Progenitor cell of endocrine pancreas (in vitro differentiated cells): ENCODE measurements at places on chromosomes 3 and 15. TPM values are rescaled to one million over a fixed set of nuclear protein-coding genes. Genes with fewer than 3 reads are reported as not detected.

- peak overlapping the region; percentile 39 for H3K27ac ChIP-seq
- H3K27me3 ChIP-seq, result peaks cover 44% of the 10 kb centered on the region
- peaks cover 2% of the 10 kb centered on the region for H3K36me3 ChIP-seq
- H3K4me1 ChIP-seq, result peaks cover 9% of the 10 kb centered on the region
- peak overlapping the region; percentile 80 for H3K4me3 ChIP-seq
Measured at GRCh38 chr3:113212150-113212843, 940 bp downstream of the BOC start.

DNA sequence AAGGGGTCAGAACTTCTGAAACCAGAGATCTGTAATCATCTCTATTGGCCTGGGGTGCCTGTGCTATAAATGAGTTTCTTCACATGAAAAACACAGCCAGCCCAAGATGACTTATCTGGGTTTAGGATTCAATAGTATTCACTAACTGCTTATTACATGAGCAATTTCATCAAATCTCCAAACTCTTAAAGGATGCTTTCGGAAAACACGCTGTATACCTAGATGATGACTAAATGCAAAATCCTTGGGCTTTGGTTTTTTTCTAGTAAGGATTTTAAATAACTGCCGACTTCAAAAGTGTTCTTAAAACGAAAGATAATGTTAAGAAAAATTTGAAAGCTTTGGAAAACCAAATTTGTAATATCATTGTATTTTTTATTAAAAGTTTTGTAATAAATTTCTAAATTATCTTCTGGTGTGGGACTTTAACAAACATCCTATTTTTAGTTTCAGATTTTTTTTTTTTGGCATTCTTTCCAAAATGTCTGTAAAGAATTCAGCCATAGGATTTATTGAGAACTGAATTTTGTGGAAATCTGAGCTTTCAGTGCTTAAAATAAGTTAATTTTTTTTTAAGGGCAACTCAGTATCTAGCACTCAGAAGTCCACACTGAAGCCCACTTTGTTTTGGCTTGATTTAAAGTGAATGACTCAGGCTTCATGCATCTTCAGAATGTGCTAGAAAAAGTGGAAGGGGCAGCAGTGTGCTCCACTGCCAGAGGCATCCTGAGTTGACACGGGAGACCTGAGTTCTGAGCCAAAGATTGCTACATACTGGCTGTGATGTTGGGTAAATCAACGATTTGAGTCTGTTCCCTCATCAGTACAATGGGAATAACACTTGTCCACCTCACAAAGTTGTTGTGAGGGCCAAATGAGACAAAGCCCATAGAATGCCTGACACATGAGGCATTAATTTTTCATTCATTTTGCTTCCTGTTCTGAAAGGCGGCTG, 18.7 kb downstream of the TMEM43 start:
- peaks cover 4% of the 10 kb centered on the region for H3K4me1 ChIP-seq
- H3K4me3 ChIP-seq, result no peak overlapping the region
- H3K36me3 ChIP-seq, result peaks cover 11% of the 10 kb centered on the region
- H3K27ac ChIP-seq, result no peak overlapping the region
- no peak for DNase-seq

Gene HIGD2B
- not detected in 2 replicates for total RNA-seq

Gene CD80
- 0.20 and 0.24 TPM in 2 replicates for total RNA-seq

DNA sequence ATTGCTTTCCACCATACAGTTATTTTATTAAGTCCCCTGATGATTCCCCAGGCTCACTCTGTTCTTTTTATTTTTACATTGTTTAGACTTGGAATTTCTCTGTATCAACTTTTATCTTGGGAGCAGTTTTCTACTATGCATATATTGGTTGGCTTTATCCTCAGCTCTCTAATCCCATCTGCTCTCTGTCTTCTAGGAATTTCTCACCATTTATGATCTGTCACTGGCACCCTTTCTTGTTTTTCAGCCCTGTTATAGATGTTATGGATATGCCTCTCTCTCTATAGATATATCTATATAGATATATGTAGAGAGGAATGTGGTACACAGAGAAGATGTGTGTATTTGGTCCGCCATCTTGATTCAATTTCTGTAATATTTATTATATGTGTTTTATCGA, 90.5 kb downstream of the SH3GL3 start:
- DNase-seq, result no peak
- no peaks in the 10 kb centered on the region for H3K27me3 ChIP-seq
- no peak overlapping the region for H3K27ac ChIP-seq
- H3K4me1 ChIP-seq, result no peaks in the 10 kb centered on the region

GRCh38 chr3:184380627-184381260, 890 bp downstream of the CHRD start:
- DNase-seq, result no peak
- H3K27me3 ChIP-seq, result peaks cover 40% of the 10 kb centered on the region
- H3K36me3 ChIP-seq, result no peaks in the 10 kb centered on the region
- H3K27ac ChIP-seq, result no peak overlapping the region

Gene SACM1L
- total RNA-seq, result 56.7 and 61.3 TPM in 2 replicates

DNA sequence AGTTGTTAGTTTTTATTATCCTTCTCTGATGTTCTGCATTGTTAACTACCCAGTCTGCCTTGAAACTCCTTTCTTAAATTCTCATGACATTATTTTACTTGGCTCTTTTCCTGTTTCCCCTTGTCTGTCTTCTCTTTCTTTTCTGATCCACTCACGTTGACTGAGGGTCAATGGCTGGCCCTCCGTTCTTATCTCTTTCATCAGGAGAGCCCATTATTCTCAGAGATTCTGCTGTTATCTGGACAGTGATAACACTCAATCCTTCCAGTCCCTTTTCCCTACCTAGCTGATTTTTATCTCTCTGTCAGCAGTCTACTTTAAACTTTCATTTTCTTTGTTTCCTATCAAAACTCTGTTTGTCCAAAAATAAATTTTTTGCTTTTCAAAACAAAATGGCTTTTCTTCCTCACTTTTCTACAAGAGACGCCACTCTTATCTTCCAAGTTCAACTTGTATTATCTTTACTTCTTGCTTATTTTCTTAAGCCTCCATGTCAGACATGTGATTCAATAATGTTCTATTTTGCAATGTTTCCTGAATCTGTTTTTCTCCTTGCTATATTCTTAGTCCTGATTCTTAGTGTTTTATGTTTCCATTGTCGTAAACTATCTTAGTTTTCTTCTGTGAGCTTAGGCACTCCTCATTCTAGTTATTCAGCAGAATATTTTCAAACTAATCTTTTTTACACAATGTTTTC, 120.2 kb downstream of the NEDD4 start:
- no peaks in the 10 kb centered on the region for H3K27me3 ChIP-seq
- DNase-seq, result no peak
- H3K27ac ChIP-seq, result no peak overlapping the region
- H3K4me3 ChIP-seq, result no peak overlapping the region
- H3K4me1 ChIP-seq, result peaks cover 10% of the 10 kb centered on the region

GRCh38 chr3:8482960-8483665, 18.5 kb upstream of the LMCD1 start:
- no peak for DNase-seq
- H3K4me3 ChIP-seq, result no peak overlapping the region
- no peak overlapping the region for H3K27ac ChIP-seq
- peaks cover 10% of the 10 kb centered on the region for H3K36me3 ChIP-seq
- H3K27me3 ChIP-seq, result no peaks in the 10 kb centered on the region
- H3K4me1 ChIP-seq, result peaks cover 23% of the 10 kb centered on the region

- H3K4me1 ChIP-seq, result peaks cover 3% of the 10 kb centered on the region
- H3K4me3 ChIP-seq, result no peak overlapping the region
- peaks cover 18% of the 10 kb centered on the region for H3K36me3 ChIP-seq
- no peaks in the 10 kb centered on the region for H3K27me3 ChIP-seq
- DNase-seq, result no peak
- H3K27ac ChIP-seq, result no peak overlapping the region
Measured at GRCh38 chr3:188229726-188230125, 75.8 kb downstream of the LPP start.

DNA sequence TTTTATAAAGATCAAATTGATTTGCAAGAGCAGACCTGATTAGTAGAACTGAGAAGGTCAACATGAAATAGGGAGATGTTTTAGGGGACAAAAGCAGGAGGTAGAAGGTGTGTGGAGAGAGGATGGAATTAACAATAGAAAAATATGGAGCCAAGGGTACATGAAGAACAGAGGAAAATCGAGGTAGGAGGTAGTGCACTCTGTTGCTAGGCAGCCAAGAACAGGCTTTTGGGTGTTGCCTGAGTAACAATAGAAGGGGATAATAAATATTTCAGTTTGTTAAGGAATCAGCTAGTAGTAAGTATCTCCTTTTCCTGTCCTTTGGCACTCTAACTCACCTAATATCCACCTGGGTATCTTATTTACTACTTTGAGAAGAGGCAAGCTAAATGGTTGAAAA, 9.2 kb downstream of the SPESP1 start:
- no peaks in the 10 kb centered on the region for H3K27me3 ChIP-seq
- peaks cover 2% of the 10 kb centered on the region for H3K4me1 ChIP-seq
- H3K36me3 ChIP-seq, result no peaks in the 10 kb centered on the region
- no peak for DNase-seq

GRCh38 chr15:72890043-72890442, 106.5 kb upstream of the ADPGK start:
- no peaks in the 10 kb centered on the region for H3K4me1 ChIP-seq
- no peak overlapping the region for H3K4me3 ChIP-seq
- H3K27me3 ChIP-seq, result peaks cover 5% of the 10 kb centered on the region
- no peak overlapping the region for H3K27ac ChIP-seq
- no peaks in the 10 kb centered on the region for H3K36me3 ChIP-seq

GRCh38 chr15:79680720-79681119, 216.1 kb downstream of the MTHFS start:
- no peaks in the 10 kb centered on the region for H3K36me3 ChIP-seq
- no peaks in the 10 kb centered on the region for H3K4me1 ChIP-seq
- no peak for DNase-seq
- no peak overlapping the region for H3K27ac ChIP-seq

Gene GPR87
- 0.18 TPM in 1 of 2 replicates, not detected in the other for total RNA-seq

Gene SPINK8
- not detected in 2 replicates for total RNA-seq

DNA sequence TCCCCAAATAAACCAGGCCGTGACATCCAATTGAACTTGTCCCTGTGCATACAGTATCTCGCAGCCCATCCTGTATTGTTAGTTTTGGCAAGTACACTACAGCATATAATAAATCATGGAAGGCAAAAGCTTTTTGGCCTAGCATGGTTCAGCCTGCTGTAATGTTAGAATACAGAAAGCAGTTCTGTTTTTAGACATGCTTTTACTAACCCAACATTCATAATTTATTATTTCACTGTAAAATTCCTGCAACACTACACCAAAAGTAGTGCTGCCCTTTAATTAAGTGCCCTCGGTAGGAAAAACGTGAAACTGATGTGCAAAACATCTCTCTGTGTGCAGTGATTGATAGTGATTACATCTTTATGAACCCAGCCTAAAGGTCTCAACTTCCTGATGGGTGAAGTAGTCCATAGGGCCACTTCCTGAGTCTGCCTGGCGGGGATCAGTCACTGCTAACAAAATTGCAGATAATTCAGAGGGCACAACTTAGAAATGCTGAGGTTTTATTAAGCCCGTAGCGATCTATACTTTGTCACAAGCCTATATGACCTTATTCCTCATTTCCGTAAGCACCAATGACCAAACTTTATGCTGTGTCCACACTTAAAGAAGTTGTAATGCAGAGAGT, 227.8 kb downstream of the CDIN1 start:
- H3K27ac ChIP-seq, result no peak overlapping the region
- no peak overlapping the region for H3K4me3 ChIP-seq
- no peaks in the 10 kb centered on the region for H3K36me3 ChIP-seq
- no peaks in the 10 kb centered on the region for H3K27me3 ChIP-seq
- no peak for DNase-seq

Gene KLHL6
- total RNA-seq, result 0.12 TPM in 1 of 2 replicates, not detected in the other

GRCh38 chr3:188573956-188574355, 420.0 kb downstream of the LPP start:
- no peak overlapping the region for H3K4me3 ChIP-seq
- H3K27ac ChIP-seq, result no peak overlapping the region
- DNase-seq, result no peak
- no peaks in the 10 kb centered on the region for H3K27me3 ChIP-seq
- peaks cover 4% of the 10 kb centered on the region for H3K4me1 ChIP-seq
